ENCODE measurements at places on chromosomes 16 and 17.

GRCh38 chr17:10105513-10106001 lies 92.8 kb downstream of the GAS7 start:
- no peak for DNase-seq

DNA sequence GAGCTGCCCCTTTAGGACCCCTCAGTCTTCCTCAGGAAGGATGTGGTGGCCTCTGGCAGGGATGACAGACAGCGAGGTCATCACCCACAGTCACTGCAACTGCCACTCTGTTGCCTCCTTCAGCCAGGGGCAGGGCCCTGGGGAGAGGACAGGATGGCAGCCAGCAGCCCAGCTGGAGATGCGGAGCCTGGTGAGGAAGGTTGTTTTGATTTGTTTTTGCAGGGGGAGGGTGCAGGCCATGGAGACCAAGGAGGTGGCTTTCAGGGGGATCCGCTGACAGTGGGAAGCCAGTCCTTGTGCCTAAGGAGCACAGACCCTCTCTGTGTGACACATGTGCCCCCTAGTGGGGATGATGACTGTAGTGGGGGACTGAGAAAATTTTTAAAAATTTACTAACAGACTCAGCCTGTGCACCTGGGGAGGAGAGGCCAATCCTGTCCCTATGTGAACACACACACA lies 7.4 kb downstream of the PRCD start:
- DNase-seq = no peak

GRCh38 chr17:46100590-46100989 lies 92.6 kb downstream of the KANSL1 start:
- DNase-seq = no peak

GRCh38 chr17:73603971-73604370 lies 40.3 kb downstream of the SDK2 start:
- no peak for DNase-seq

DNA sequence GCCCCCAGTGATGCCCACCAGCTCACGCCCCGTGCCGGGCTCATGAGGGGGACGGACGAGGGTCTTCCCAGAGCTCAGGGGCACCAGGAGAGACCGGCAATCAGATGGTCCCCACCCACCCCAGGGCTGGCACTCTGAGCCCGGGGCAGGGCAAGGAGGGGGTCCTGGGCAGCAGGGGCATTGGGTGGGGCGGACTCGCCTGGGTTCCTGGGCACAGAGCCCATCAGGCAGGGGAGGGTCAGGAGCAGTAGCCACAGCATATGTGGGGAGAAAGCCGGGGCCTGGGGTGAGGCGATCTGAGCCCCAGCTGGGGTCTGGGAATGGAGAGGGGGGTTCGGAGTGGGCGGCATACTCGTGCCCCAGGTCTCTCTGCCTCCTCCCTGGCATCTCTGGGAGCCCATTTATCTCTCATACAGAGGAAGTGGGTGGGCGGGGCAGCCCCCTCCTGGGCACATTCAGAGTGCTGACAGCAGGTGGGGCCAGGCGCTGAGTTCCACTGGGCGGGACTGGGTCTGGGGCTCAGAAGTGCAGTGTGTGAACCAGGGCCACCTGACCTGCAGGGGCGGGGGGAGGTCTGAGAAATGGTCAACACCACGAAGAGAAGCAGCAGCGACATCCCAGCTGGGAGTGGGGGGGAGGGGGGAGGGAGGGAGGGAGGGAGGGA lies 20.5 kb upstream of the UBE2I start:
- no peak for DNase-seq

GRCh38 chr17:6505425-6506142 lies 50.8 kb downstream of the PITPNM3 start:
- DNase-seq = no peak

DNA sequence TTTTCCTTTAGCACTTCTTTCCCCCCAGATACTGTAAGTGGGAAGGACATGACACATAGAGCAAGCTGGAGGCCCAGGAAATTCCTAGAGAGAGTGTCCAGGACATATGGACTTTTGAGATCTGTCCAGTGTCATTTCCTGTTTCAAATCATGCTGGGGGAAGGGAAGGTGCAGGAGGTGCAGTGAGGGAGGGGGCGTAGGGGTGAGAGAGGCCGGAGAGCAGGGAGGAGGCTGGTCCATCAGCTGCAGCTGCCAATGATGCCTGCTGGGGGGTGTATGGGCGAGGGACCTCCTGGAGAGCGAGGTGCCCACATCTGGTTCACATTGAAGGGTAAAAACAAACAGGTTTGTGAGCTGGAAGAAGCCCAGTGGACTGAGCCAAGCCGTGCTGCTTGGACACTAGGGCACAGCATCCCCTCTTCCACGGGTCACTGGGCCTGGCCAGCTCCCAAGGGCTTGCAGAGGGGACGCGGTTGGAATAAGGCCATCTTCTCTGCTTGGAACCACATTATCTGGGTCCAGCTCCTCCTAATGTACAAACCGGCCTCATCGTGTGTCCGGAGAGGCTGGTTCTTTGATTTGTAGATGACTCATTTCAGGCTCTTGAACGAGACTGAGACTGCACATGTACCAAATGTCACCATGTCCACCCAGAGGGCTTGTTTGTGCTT lies 70.4 kb upstream of the SMURF2 start:
- no peak for DNase-seq

- DNase-seq = no peak
Observed at GRCh38 chr17:61816538-61816937, 46.8 kb downstream of the BRIP1 start.

GRCh38 chr16:23317266-23317661 lies 15.2 kb downstream of the SCNN1B start:
- no peak for DNase-seq

GRCh38 chr16:11495066-11495407 lies 91.7 kb downstream of the LITAF start:
- DNase-seq = no peak

DNA sequence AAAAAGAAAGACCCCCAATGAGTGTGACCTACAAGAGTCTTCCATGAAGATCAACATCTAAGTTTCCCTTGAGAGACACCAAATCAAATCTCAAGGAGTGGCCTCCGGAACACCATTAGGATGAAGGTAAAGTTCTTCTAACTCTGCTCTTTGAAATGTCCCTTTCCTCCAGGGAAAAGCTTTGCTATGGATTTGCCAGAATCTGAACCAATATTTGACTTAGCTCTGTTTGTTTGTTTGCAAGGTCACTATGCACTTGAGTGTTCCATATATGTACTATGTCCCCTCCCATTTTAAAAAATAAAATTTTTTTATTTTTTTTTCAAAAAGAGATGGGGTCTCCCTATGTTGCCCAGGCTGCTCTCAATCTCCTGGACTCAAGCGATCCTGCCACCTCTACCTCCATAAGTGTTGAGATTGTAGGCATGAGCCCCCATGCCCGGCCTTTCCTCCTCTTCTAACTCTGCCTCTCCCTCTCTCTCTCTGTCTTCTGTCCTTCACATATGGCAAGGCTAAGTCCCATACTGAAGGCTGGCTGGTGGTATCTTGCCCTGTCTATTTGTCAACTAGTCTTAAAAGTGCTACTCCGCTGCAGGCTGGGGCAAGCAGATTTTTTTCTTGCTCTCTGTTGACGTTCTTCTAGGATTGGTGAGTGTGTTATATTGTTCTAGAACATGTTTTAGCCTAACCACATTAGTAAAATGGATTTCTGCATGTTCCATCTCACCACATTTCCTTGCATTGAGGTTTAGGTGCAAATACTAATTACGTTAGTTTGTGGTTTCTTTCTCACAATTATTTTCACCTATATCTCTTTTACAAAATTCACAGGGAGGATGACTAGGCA lies 276.7 kb upstream of the DYNLRB2 start:
- no peak for DNase-seq

DNA sequence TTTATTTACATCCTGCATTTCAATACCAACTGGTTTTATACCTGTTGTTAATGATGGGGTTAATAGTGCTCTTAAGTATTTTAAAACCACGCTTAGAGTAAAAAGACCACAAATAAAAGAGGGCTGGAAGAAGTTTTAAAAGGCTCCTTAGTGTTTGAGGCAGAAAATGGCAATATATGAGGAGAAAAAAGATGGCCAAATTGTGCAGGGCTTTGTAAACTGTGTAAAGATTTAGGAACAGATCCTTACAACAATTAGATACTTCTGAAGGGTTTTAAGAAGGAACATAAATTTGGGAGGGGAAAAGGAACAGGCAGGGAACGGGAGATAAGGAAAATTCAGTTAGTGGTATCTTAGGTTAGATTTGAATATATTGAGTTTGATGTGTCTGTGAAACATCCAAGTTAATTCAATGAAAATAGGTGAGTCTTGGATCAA lies 12.7 kb downstream of the CDC27 start:
- no peak for DNase-seq

- DNase-seq = no peak
Observed at GRCh38 chr17:8966926-8967325, 1.4 kb upstream of the PIK3R5 start.

- DNase-seq = no peak
Observed at GRCh38 chr17:6787081-6787693, 11.2 kb downstream of the FBXO39 start.

DNA sequence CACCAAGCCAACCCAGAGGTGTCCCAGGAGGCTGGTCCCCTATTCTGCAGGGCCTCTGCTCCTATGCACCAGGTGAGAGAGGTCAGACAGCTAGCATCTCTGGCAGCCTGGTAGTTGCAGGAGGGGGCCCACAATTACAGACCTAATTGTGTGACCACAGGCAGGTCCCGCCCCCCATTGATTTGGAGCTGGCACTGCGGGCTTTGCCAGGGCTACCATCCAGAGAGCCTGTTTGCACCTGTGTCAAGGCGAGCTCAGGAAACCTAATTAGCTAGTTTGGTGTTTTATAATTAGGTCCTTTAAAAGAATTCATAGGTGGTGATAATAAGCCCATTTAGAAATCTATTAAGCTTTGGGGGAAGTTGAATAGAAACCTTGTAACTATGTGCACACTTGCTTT lies 90.2 kb downstream of the MRM1 start:
- no peak for DNase-seq

DNA sequence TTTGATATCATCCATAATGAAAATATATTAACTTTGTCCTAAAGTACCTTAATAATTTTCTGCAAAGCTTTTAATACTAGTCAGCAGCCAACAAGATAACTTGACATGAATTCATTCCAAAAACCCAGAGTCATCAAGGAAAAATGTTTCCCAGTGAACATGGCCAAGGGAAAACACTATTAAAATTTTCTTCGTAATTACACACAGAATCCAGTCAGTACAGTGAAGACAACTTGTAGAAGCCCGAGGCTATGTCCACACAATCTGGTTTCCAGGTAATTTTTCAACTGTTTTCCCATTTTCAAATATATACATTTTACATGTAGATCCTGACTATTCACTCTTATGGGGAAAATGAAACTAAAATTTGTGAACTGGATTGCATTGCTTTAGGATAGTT lies 600.9 kb downstream of the CDH8 start:
- DNase-seq = no peak

- DNase-seq = no peak
Observed at GRCh38 chr17:47684535-47685193, 9.3 kb upstream of the TBKBP1 start.

DNA sequence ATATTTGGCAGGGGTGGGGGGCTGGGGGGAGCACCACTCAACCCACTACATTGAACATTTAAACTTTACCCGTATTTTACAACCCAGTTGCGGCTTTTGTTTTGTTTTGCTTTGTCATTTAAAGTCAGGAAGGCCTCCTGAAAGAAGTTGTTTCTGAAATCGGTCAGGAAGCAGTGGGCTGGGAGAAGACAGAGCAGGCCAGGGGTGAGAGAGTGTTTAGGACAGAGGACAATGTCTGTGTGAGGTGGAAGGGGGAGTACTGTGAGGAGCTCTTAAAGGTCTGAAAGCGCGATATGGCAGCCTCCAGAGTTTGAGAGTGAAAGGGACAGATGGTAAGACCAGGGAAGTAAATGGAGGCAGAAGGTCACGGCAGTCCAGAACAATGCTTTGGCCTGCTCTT lies 6.1 kb upstream of the WFIKKN2 start:
- no peak for DNase-seq

- no peak for DNase-seq
Observed at GRCh38 chr17:75899353-75899752, 2.6 kb upstream of the TRIM65 start.

DNA sequence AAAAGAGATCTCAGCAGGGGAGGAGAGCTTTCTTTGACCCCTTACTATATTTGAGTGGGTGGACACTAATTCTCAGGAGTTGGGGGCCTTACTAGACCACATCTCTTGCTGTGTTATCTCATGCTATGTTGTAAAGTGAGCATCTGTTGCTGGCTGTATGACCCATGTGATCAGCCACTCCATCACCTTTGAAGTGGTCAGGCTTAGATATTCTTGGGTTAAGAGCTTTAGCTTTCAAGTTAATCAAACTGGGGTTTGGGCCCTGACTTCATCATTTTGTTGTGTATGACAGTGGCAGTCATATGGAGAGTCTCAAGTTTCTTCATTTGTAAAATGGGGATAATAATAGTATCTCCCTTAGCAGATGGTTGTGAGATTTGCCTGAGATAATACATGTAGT lies 201.1 kb downstream of the FTO start:
- DNase-seq = no peak

GRCh38 chr16:89738538-89739317 lies 17.4 kb downstream of the ZNF276 start:
- DNase-seq = no peak

DNA sequence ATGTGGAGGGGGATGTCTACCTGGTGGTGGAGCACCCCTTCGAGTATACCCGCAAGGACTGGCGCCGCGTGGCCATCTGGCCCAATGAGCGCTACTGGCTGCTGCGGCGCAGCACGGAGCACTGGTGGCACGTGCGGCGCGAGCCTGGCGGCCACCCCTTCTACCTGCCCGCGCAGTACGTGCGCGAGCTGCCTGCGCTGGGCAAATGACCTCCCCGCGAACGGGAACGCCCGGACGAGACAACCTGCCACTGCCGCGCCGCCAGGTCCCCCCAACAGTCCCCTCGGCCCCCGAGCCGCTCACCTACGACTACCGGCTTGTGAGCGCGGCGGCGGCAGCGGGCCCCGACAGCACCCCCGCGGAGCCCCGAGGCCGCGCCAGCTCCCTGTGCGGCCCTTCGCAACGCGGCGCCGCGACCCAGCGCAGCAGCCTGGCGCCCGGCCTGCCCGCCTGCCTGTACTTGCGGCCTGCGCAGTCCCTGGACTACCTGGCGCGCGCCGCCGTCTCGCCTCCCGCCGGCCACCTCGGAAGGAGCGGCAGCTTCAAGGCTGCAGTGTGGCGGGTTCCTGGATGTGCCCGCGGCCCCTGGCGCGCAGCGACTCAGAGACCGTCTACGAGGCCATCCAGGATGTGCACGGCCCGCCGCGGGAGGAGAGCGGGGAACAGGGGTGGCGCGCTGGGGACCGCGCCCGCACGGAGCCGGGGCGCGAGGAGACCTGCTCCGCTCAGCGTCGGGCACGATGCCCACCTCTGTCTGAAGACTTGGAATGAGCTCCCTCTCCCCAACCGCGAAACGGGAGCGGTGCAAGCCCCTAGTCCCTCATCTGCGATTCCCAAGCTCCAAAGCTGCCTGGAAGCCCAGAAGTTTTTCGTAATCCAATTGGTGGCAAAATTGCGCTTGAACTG lies 48.7 kb upstream of the AMZ2 start:
- peak; percentile 46 for DNase-seq

- DNase-seq = no peak
Observed at GRCh38 chr17:16908273-16908672, 63.6 kb downstream of the TNFRSF13B start.

- no peak for DNase-seq
Observed at GRCh38 chr17:73760439-73760758, 116.2 kb upstream of the SDK2 start.

- no peak for DNase-seq
Observed at GRCh38 chr17:42843358-42843934, 934 bp upstream of the AOC2 start.

GRCh38 chr16:75911896-75912295 lies 185.6 kb upstream of the CPHXL start:
- no peak for DNase-seq

Data from activated effector memory CD4-positive, alpha-beta T cell treated with Interleukin-2 at 50 U/mL for 16 hours (primary cell).